GM12892 (cell line): ENCODE measurements at places on chromosomes 11 and 22.

- DNase-seq, result no peak
Measured at GRCh38 chr11:68581439-68581838, 102.9 kb upstream of the GAL start.

DNA sequence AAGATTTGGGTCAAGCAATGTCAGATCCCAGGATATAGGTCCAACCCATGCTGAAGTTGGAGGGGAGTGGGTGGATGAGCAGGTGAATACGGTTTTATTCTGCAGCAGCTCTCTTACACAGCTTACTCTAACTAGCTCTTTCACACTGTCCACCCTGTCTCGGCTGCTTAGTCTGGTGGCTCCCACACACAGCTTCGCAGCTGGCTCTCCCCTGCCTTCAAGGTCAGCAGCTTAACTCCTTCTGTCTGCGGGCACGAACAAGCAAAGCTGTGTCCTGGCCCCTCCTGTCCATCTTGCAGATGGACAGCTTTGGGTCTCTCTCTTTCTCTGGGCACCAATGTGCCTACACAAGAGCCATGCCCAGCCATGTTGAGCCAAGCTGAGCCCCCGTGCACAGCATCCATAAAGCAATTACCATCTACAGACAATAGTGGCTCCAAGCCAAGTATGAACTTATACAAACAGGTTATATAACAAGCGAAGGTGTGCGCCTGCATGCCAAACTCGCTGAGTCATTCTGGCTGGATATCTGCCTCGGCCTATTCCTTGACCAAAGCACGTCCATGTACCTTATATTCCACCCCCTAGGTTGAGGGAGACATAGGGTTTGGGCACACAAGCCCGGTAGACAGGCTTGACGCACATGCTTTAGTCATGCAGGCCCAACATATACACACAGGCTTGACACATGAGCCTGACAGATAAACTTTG lies 1307.8 kb upstream of the RAG2 start:
- DNase-seq, result no peak

DNA sequence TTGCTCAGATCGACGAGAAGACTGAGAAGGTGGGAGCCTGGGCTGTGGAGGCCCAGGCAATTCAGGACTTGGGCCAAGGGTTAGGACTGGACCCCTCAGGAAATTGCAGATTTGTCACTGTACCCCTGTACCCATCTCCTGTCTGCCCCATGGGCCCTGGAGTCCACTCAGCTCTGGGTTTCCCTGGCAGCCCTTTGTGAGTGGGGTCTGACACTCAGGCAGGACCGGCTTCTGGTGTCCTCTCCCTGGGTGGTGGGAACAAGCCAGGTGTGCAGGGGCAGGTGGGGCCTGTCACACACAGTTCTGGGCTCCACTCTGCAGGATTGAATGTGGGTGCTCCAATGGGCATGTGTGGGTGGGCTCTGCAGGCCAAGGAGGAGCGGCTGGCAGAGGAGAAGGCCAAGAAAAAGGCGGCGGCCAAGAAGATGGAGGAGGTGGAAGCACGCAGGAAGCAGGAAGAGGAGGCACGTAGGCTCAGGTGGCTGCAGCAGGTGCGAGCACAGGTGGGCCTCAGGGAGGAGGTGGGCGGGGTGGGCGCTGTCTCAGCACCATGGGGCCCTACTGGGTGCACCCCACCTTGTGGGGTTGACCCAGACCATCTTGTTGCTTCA lies 21.6 kb downstream of the INCENP start:
- no peak for DNase-seq

DNA sequence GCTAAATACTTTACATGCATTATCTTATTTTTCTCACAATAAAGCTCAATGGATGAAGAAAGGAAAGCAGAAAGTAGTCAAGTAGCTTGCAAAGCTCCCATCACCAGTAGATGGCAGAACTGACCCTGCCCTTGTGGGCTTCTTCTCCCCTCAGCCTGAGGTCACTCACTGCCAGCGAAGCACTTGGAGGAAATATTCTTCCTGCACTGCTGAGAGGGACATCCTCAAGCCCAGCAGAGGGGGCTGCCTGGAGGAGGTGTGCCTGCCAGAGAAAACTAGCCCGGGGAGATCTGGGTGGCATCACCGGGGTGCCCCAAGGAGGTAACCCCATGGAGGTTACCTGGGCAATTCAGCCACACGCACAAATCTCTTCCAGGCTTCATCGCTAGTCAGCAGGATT lies 6.6 kb downstream of the APOL4 start:
- no peak for DNase-seq

DNA sequence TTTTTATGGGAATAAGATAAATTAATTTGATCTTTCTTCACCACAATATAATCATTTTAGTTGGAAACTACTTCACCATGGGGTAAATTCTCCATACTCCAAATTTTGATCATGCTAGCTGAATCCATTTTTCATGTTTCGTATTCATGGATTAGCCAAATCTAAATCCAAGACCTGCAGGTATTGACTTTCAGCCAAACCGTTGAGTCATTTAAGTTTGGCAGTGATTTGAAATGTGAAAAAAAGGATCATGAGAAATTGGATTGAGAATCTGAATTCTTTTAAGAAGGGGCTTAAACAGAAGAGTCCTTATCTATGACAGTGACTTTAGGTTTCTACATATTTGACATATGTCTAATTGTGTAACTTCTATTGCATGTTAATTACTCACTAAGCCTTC lies 5.3 kb downstream of the GAS2 start:
- no peak for DNase-seq
